ENCODE measurements at places on chromosomes 1 and 21. TPM values are rescaled to one million over a fixed set of nuclear protein-coding genes. Genes with fewer than 3 reads are reported as not detected.

DNA sequence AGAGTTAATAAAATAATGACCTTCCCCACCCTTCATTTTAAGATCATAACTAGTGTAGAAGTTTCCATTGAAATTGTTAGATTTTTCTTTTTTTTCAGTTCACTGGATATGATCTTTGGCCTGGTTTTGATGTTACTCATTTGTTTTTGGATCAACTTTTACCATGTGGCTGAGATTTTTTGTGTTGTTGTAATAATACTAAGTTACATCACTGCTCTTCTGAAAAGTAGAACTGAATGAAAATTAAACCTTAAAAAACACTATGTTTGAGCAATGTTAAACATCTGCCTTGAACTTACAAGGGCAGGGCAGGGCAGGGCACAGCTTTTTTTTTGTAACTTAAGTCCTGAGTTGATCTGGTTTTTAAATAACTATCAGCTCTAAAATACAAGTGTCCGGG, 204.8 kb upstream of the ADAMTS5 start:
- no peak for DNase-seq

DNA sequence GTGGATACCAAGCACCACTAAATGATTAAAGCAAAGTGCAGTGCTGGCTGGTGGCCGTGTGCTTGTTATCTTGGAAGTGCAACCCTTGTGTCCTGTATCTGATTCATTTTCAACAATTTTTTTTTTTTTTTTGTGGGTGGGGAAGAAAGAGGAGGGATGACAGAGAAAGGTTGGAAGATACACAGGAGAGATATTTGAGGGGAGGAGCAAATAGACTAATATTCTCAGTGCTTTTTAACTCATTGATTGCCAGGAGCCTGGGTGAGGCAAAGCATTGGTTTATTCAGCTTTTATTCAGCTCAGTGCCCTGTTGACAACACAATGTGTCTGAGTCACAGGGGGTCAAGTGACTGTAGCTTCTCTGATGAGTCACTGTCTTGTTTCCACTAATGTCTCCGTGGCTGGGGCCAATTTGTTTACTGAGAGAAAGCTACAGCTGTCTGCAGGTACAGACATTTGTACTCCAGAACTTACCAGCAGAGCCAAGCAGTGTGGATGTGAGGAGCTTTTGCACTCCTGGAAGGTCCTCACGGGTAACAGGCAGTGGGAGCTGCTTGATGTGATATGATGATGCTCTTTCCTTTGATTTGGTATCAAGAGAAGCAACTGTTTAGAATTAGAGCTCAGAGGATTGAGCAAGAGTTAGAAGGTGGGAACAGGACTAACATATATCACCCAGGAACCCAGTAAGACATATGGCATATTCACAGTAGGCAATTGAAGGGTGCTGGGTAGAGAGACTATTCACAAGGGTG, 23.6 kb upstream of the DNM3 start:
- no peak for DNase-seq

- DNase-seq: no peak
Measured at GRCh38 chr1:205541161-205541886, 36.9 kb downstream of the CDK18 start.

DNA sequence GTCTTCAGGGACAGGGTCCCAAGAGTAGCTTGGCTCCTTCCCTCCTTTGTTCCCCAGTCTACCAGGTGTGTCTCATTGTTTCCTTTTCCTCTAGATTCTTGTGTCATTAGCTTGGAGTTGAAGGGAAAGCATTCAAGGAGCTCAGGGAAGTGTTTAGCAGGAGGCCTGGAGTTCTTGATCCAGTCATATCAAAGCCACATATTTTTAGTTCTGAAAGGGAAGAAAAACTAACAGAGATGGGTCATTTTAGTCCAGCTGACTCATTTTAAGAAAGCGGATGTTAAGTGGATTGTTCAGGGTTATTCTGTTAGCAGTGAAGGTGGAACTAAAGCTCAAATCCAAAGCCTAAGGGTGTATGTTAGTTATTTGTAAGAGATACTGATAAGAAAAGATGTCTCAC, 721 bp downstream of the C1orf54 start:
- no peak for DNase-seq

DNA sequence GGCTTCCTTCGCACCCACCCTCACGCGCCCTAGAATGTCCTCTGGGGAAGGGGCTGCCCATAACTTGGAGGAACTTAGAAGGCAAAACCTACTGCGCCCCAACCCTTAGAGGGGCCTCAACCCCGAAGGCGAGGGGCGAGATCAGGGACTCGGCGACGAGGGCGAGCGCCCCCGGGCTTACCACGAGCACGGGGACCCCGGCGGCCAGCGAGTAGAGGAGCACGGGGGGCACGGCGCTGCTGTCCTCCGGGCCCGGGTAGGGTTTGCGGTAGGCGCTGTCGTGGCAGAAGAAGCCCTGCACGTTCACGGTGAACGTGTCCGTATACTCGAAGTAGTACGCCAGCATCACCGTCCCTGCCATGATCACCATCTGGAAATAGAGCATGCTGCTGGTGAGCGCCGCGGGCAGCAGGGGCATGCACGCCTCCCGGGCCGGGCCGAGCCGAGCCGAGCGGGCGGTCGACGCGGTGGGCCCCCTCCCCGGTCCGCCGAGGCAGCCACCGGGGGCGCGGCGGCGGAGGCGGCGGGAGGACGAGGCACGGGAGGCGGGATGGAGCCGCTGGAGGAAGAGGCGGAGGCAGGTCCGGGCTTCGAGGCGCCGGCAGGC, 304 bp downstream of the PLPPR5 start:
- DNase-seq: peak; percentile 47

GRCh38 chr1:214540324-214540723, 11.1 kb downstream of the PTPN14 start:
- DNase-seq: no peak

GRCh38 chr1:10965546-10966226, 46.8 kb upstream of the TARDBP start:
- no peak for DNase-seq

DNA sequence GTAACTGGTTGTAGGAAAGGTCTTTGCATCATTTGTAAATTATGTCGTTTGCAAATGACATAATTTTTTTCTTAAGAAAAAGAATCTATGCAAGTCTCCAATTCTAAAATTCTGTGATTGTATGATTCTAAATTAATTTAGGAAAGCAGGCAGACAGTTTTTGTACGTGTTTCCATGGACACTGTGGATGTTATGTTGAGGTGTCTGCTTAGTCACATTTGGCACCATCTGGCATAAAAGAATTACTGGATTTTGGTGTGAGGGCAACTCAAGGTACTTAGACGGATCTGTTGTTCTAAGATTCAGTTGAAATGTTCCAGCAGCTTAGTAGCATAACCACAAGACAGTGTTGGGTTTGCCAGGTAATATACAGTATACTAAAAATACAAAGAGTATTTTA, 42.5 kb downstream of the C1orf21 start:
- DNase-seq: no peak

GRCh38 chr1:234647758-234648157, 37.8 kb upstream of the IRF2BP2 start:
- DNase-seq: no peak

GRCh38 chr1:205046870-205047269, 3.9 kb downstream of the CNTN2 start:
- no peak for DNase-seq

- no peak for DNase-seq
Measured at GRCh38 chr1:230806552-230806951, 59.4 kb downstream of the CAPN9 start.

DNA sequence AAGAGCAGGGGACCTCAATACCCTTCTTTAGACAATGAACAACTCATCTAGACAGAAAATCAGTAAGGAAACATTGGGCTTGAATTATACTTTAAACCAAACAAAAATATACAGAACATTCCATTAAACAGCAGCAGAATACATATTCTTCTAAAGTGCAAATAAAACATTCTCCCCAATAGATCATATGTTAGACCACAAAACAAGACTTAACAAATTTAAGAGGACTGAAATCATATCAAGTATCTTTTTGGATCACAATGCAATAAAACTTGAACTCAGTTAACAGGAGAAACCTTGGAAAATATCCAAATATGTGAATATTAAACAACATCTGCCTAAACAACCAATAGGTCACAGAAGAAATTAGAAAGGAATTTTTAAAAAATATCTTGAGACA, 47.7 kb upstream of the HP1BP3 start:
- no peak for DNase-seq

GRCh38 chr1:184752656-184753055, 2.0 kb downstream of the EDEM3 start:
- no peak for DNase-seq

- no peak for DNase-seq
Measured at GRCh38 chr1:244436336-244437085, 15.2 kb downstream of the ADSS2 start.

DNA sequence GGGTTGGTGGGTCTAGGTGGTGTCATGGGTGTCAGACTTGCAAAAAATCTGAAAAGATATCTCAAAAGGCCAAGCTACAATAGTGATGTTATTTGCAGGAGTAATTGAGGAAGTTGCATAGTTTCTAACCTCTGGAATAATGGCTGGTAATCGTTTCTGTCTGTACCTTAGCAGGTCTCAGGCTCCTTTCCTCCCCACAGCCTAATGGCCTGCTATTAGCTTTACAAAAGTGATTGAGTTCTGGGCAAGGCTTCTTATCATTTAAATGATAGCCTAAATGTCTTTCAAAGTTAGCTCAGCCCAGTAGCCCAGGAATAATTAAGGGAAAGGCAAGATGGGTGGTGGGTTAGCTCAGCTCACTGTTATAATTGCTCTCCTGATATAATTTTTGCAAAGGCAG, 37.7 kb upstream of the IGSF5 start:
- DNase-seq: no peak

- DNase-seq: no peak
Measured at GRCh38 chr1:215643592-215644321, 76.7 kb downstream of the KCTD3 start.

GRCh38 chr1:179632868-179633267, 41.2 kb downstream of the TDRD5 start:
- DNase-seq: no peak

GRCh38 chr1:87712261-87713010, 383.8 kb downstream of the LMO4 start:
- no peak for DNase-seq

- no peak for DNase-seq
Measured at GRCh38 chr1:106344494-106344893, 712.0 kb upstream of the PRMT6 start.

DNA sequence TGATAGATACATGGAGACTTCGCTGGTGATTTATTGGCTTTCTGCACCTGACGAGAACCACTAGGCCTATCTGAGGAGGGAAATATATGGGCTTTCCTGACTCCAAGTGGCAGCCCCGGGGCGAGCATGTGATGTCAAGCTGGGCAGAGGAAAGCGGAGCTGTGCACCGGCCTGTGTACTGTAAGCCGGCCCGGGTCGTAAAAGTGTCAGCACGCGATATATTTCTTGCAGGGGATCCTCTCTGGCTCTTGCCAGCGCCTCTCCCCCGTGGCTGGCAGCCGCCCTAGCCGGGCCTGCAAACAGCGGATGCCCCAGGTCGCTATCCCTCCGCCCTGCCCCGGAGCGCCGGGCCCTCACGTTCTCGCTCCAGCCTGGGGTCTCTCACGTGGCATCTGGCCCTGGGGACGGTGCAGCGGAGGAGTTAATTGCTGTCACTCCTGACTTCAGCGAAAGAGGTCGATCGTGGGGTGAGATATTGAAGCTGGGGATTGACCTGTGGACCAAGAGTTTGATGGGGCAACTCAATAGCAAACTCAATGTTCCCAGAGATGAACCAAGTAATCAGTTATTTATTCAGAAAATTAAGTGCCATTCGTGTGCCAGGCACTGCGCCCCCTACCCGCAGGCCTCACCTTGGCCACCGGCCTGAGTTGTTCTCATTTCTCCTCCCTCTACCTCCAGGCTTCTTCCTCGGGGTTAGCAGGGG, 41.0 kb upstream of the HAO2 start:
- DNase-seq: no peak

DNA sequence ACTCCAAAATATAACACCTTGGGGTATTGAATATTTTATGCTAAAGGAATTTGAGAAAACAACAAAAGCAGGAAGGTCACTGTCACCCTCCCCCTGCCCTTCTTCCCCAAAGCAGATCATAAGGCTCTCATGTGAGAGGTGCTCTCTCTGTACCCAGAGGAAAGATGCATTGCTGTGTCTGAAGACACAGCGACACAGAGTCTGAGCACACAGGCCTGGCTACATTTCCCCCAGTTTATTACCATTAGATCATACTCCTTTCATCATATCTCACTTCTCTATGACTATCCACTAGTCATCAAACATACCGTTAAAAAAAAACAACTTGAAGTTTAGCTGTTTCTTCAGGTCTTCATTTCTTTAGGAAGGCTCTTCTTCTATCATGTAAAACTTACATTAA, 127.1 kb downstream of the PPIAL4G start:
- no peak for DNase-seq

GRCh38 chr1:33986390-33987095, 122.7 kb downstream of the HMGB4 start:
- DNase-seq: peak; percentile 84

- DNase-seq: no peak
Measured at GRCh38 chr1:31746687-31747086, 17.5 kb downstream of the ADGRB2 start.

GRCh38 chr1:18142471-18142870, 34.9 kb downstream of the IGSF21 start:
- DNase-seq: no peak

GRCh38 chr1:76209238-76209637, 134.7 kb downstream of the ST6GALNAC3 start:
- DNase-seq: no peak

DNA sequence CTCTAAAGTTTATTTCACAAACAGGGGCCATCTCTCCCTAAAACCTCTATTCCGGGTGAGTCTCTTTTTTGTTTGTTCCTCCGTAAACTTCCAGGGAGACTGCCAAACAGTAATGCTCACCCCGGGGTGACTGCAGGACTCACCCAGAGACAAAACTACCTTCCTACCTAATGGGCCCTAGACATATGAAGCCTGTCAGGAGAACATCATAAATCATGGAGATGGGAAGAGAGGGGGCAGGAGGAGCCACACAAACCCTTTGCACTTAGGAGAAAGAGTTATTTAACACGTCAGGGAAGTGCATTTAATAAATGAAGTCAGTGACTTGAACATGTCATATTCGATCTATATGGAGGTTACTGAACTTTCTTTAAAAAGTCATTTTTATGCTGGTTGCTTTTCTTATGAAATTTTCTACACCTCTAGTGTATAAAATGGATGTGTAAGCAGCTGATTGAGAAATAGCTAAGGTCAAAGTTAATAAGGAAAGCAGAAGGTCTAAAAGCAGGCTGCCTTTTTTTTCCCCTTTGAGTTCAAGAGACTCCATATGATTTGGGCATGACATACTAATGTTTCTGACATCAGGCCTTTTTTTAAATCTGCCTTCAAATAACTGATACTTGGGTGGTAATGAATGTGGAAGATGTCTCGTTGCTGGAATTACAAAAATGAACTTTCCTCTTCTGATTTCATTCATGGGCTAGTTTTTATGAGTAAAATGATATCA, 286.9 kb upstream of the USP25 start:
- DNase-seq: no peak

- no peak for DNase-seq
Measured at GRCh38 chr1:170077926-170078325, 3.4 kb upstream of the KIFAP3 start.

GRCh38 chr1:221635305-221635704, 106.6 kb downstream of the DUSP10 start:
- DNase-seq: no peak

GRCh38 chr21:28758042-28758882, 234.4 kb downstream of the LTN1 start:
- DNase-seq: no peak

TFF2 gene
- total RNA-seq: not detected

FOXO6 gene
- 3.1 TPM for total RNA-seq

F3 gene
- 28.7 TPM for total RNA-seq

MTARC1 gene
- 13.4 TPM for total RNA-seq

RCSD1 gene
- total RNA-seq: 38.1 TPM

SFPQ gene
- 74.9 TPM for total RNA-seq

IL19 gene
- not detected for total RNA-seq

PM20D1 gene
- total RNA-seq: 0.98 TPM

CFAP74 gene
- 0.33 TPM for total RNA-seq

TRAPPC10 gene
- total RNA-seq: 24.0 TPM

TPTE gene
- total RNA-seq: not detected
